NCI-H187 (cell line): ENCODE measurements at places on chromosomes 7 and 10.

DNA sequence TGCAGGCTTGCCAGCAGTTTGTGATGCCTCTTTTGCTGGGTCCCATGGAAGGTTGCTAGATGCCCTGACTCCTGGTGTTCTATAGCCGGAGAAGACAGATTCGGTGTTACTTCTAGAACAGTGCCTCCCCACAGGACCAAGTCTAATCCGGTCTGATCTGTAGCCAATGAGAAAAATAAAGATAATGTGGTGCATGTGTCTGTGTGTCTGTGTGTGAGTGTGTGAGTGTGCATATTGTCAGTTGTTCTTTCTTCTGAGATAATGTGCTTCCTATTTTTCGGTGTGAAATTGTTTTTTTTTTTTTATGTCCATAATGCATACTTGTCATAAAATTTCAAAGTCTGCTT is 29.7 kb upstream of the ZNRF2 start:
- no peak for DNase-seq

- DNase-seq, result no peak
These were observed 98.5 kb downstream of the WDR37 start for GRCh38 chr10:1154531-1155295.

GRCh38 chr7:17301471-17302456 is 3.3 kb downstream of the AHR start:
- DNase-seq, result no peak

DNA sequence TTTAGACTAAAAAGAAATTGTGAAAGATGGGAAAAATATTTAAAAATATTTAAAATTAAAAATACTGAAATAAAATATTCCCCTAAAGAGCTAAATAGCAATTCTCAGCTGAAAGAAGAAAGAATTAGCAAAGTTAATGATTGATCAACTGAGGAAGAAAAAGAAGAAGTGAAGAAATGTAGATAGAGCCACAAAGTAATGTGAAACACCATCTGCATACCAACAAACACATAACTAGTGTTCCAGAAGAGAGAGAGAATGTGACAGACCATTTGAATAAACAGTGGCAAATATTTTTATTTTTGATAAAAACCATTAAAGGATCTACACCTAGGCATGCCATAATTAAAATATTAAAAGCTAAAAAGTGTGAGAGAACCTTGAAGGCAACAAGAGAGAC is 784.5 kb upstream of the ZWINT start:
- no peak for DNase-seq

GRCh38 chr10:87935290-87936141 is 72.1 kb downstream of the PTEN start:
- no peak for DNase-seq

- no peak for DNase-seq
These were observed 316.8 kb upstream of the STEAP1 start for GRCh38 chr7:89837515-89837914.

- no peak for DNase-seq
These were observed 40.6 kb upstream of the NCAPG2 start for GRCh38 chr7:158745057-158745715.

DNA sequence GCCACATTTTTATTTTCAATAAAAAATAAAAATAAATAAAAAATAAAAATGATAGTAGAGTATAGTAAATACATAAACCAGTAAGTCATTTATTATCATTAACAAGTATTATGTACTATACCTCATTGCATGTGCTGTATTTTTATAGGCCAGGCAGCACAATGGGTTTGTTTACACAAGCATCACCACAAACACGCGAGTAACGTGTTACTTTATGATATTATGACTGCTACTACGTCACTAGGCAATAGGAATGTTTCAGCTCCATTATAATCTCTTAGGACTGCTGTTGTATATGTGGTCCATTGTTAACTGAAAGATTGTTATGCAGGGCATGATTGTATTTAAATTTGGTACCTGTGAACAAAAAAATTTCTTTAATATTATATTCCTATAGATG is 20.8 kb upstream of the SDHAF3 start:
- DNase-seq, result no peak

GRCh38 chr10:101032637-101033224 is 1.7 kb downstream of the SFXN3 start:
- no peak for DNase-seq

DNA sequence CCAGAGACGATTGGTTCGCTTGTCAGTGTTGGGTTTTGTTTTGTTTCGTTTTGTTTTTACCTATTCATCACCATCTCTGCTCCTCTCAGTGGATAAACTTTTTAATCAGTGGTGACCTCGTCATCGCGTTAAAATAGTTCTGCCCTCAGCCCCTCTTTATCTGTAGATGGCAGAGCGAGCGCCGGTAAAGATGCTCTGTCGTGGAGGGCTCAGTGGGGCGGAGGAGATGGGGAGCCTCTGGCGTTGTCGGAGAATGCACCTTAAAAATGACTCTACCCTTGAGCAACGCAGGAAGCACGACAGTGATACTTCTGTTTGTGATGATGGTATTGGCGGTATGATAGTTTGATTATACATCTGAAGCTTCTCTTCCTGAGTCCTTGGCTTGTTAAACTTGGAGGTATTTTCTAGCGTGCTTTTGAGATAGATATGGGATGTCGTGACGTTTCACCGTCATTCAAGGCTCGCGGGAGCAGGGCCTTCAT is 554 bp downstream of the CSGALNACT2 start:
- DNase-seq, result peak; percentile 41

- DNase-seq, result no peak
These were observed 777 bp downstream of the BICC1 start for GRCh38 chr10:58513188-58514110.
